Ecto neural progenitor cell (in vitro differentiated cells): ENCODE measurements at places on chromosomes 1 and 21.
A peak's percentile ranks its signal among the peaks of the same experiment; 100 is the strongest.

DNA sequence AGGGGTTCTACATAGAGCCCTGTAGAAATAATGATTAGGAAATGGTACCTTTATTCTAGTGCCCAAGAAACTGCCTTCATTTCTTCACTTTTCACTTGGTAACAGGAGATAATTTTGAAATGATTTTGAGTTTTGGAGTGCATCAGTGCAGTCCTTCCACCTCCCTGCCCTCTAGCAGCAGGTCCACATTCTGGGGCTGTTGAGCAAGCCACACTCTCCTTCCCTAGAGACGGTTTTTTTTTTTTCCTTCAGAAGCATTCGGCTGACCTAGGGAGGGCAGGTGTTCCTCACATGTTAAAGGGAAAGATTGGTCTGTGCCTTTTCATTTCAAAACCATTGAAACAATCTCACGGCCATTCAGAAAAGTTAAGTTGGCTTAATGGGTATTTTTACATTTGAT lies 39.8 kb downstream of the SLC37A1 start:
- DNase-seq, result no peak

DNA sequence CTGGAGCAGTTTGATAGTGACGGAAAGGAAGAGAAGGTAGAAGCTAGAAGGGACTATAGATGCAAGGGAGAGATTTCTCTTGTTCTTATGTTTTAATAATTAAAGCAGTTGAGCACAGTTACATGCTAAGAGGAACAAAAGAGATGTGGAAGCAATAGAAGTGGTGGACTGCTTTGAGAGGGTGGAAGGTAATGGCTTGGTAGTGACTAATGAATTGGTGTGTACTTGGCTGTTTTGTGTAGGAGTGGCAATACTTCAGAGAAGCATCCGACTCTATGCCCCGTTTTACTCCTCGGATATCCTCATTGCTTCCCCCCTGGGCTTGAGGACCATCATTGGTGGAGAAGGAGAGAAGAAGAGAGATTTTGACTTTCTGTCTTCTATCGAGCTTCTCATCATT lies 12.8 kb downstream of the UTP25 start:
- no peak for DNase-seq

DNA sequence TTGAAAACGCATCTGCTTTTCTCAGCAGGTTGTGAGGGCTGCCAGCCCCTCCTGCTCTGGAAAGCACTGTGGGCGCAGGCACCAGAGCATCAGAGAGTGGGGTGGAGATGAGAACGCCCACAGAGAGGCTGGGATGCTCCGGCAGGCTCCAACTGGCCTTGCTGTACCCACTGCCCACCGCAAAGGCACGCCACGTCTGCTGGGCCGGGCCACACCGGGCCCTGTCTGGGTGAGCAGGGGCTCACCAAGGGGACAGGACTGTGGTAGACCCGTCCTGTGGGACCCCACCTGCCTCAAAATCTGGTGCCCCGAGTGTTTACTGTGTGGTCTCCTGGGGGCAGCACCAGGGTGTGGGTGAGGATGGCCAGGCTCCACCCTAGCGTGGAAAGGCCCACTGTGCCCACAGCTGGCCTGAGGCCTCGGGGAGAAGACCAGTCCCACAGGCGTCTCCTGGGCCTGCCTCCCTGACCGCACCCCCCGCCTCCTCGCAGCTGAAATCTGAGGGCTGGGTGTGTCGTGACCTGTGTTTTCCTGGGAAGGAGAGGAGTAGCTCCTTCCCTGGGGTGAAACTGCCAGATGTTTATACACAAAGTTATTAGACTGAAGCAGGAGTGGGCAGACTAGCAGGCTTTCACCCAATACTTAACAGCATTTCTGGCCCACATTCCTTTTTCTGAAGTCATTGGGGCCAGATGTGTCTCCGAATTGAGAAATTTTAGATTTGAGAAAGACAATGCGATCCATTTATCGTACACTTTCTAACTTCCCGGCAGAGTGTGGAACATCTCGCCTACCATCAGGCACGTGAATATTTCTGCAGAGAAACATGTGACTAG lies 53.8 kb downstream of the STUM start:
- no peak for DNase-seq

DNA sequence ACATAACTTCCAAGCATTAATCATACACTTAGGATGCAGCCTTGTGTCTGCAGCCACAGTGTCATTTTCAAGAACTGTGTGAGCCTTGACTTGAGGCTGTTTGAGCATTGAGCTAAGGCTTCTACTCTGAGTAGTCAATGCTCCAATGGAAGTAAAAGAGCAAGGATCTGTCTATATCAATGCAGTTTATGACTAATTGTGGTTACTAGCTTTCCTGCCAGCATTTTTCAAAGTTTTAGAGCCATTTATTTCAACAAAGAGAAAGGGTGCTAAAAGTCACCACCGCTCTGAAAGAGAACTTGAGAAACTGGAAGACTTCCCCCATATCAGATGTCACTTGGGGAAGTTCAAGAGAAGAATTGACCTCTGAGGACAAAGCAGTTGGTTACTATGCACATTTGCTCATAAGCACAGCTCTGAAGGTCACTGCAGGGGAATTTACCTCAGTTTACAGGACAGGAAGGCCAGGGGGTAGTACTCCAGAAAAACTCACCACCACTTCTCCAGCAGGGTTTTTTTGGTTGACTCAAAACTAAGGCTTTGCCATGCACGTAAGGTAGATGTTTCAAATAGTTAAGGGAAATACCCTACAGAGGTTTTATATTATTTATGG lies 24.5 kb upstream of the RGS1 start:
- DNase-seq, result no peak

DNA sequence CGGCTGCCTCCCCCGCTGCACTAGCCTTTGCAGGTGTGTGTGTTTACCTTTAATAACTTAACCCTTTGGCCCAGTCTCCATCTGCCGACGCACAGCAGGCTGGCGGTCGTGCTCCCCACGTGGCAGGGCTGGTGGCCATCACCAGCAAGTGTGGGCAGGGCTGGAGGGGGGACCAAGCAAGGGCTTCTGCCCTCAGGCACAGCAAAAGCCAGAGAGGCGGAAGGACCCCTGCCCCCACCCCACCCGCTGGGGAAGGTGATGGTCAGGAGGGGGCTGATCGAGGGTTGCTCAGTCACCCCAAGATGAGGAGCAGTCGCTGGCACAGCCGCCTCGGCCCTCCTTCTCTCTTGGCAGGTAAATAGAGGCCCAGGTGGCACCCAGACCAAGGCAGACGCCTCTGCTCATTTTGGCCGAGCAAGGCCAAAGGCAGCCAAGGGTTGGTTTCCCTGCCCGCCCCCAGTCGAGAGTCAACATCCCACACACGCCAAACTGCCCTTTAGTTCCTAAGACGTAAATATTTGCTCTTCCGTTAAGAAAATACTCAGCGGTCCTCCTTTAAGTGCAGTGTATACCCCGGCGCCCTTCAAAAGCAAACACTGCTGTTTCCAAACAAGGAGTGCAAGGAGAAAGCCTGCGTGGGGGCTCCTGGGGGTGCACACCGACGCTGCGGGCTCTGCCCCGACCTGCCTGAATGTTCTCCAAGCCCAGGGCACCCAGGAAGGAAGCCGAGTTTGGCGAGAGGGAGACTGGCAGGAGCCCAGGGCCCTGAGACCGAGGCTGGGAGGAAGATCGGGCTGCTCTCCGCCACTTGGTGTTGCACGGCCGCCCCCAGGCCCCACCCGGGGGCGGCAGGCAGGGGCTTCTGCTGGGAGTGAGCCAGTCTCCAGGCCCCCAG lies 82.7 kb downstream of the SIK1 start:
- DNase-seq, result no peak

DNA sequence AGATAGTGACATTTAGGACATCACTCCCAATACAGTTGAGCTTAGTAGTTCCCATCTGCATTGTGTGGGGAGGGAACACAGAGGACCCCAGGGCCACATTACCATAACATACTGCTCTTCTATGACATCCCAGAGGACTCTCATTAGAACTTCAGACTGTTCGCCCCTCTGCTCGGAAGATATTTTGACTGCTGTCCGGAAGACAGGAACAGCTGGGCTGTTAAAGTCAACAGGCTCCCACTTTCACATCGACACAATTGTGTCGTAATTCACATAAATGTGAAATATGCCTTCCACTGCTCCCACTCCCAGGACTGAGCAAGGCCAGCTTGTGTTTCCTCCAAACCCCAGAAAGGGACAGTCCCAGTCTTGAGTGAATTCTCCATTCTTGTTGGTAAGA lies 158.4 kb downstream of the SEC16B start:
- no peak for DNase-seq

DNA sequence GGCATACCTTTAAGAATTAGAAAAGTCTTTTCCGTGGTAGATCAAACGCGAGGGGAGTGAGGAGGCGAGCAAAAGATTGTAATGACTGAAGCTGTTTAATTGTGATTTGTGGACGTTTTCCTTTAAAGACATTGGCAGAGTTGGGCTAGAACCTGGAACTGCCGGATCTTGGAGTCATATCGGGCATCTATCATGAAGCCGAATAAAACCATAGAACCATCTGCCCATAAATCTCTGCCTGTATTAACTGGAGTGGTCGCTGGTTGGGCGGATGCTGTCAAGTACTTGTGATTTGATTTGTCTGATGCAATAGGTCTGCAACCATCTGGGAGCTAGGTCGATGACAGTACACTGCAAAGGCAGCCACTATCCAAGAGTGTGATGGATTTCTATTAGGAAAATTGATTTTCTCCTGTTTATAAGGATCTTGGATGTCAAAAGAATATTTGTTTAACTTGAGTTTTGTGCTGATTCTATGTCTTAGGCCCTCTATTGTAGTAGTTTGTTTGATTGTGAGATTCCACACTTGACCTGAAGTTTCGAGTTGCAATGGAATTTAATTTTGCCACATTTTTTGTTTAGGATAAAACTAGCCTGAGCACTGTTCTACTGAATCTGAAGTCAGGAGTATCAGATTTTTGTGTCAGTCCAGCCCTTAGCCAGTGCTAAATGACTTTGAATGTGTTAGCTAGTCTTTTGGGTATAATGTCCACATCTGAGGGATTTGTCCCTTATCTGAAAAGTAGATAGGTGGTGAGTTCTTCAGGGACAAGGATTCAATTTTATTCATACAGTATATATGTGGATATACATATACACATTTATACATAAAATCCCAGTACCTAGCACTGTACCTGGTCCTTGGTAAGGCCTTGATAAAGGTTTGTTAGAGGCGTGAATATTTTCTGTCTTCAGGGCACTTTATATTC lies 1.2 kb downstream of the SARS1 start:
- no peak for DNase-seq

DNA sequence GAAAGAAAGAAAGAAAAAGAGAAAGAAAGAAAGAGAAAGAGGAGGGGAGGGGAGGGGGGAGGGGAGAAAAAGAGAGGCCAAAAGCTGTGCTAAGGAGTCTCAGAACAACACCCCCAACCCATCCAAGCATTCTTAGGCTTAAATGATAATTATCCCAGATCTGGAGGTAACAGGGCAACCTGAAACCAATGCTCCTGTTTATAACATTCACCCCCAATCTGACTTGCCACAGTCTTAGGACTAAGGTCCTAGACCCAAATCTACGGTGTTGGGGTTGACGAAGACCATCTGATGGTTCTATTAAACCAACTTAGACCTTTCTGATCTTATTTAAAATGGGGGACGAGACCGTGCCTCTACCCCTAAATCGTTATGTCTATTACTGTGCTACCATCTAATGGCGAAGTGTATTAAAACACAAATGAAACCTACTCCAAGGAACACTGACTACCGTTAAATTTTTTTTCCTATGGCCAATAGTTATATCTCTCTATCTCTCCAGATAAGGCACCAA lies 119.3 kb upstream of the CDC42BPA start:
- DNase-seq, result no peak

DNA sequence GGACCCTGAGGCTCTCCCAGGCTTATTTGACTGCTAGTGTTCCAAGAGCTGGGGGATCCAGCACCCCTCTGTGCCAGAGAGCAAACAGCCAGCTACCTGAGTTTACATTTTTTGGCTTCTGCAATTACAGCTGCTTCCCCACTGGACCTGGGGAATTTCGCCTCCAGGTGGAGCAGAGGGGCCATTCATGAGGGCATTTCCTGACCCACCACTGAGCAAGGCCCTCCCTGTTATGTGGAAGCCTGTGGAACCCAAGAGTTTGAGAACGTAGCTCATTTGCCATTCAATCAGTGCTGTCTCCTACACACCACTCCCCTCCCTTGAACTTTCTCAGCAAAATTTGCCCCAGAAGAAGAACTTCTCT lies 42.7 kb upstream of the TMEM51 start:
- no peak for DNase-seq

DNA sequence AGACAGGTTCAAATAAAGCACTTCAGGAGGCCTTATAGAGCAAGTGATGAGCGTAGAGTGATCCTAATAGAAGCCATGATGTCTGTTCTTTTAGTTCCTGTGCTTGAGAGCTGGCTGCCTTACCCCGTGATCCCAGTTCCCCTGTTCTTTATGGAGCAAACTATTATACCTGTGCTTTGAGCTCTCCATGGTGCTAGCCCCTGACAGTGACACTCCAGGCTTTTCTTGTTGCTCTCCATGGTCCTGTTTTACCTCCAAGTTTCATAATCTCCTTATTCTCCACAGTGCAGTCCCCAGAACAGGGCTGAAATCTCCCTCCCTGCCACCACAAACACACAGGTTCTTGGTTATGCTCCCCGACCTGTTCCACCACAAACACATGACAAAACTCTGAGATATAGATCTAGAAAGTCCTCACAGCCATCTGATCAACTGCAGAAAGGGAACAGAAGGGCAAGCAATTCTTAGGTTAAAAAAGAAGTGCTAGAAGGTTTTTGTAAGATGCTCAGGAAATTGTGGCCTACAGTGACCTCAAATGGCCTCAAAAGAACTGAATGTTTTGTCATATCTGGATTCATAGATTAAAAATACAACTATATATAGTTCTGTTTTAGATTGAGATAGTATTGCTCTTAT lies 6.0 kb downstream of the CADM3 start:
- peak; percentile 77 for DNase-seq

DNA sequence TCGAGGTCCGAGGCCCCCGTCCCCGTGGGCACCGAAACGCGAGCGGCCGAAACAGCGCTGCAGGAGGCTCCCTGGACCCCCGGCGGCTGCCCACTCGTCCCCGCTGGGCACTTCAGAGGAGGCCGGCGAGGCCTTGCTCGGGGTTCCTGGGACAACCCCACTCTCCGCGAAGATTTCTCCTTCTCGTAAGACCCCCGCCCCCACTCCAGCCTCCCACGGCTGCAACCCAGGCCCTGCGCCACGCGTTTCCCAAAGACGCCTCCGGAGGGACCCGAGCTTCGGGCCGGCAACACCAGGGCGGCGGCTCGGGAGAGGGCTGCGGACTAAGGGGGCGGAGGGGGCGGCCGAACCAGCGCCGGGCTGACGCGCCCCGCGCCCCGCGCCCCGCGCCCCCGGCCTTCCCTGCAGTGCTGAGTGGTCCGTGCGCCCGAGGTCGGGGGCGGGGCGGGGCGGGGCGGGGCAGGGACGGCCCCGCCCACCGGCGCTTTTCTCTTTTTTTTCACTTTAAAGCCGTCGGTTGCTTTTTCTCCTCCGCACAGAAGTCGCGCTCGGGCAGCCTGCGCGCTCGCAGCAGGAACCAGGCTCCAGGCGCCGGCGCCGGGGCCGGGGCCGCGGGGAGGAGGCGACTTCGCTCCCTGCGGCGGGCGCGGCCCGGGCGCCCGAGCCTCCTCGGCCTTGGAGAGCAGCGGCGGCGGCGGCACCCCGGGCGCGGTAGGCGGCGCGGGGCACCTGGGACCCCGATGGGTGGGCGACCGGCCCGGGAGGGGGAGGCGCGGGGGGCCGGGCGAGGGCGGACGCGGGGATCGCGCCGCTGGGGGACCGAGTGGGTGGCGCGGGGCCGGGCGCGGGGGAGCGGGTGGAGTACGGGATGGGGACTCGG lies at the start of gene SPSB1:
Gene SPSB1, plus strand, starts transcription at position 534 of the 880 bp plus-strand sequence. CDS start 62,998 bp downstream, outside the sequence.
- peak; percentile 85 for DNase-seq

GRCh38 chr1:161200992-161201835 lies 953 bp upstream of the NDUFS2 start:
- DNase-seq, result no peak
